Stimulated activated CD4-positive, alpha-beta T cell treated with anti-CD3 and anti-CD28 coated beads, Interleukin-1b, Interleukin-23, amount 100 ng/mL, for 48 hours (primary cell): ENCODE measurements at places on chromosomes 3 and 15.

- DNase-seq = no peak
Measured at GRCh38 chr3:50126287-50127211, 28.6 kb upstream of the SEMA3F start.

DNA sequence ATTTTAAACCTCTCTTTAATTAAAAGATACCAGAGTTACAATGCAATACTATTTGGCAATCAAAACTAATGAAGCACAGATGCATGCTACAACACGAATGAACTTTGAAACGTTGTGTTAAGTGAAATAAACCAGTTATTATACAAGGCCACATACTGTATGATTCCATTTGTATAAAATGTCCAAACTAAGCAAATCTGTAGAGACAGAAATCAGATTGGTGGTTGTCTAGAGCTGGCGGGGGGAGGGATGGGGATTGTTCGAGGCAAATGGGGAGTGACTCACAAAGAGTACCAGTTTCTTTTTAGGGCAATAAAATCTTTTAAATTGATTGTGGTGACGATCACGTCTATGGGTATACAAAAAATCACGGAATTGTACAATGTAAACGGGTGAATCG is 677.0 kb downstream of the NTRK3 start:
- no peak for DNase-seq

DNA sequence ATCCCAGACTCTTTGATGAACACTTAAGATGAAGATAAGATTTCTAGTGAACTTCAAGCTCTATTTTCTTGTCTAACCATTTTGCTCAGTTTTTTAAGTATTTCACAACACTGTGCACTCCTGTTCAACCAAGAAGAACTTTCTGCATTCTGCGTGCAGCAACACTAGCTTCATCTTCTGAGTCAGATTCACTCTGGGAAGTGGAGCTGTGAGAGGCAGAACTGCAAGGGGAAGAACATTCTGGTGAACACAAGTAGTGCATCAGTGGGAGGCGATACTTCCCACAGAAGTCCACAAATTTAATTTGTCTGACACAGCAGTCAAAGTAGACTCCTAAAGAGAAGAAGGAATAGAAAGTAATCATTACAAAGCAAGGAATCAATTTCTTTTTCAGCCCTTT is 18.1 kb downstream of the LRRC58 start:
- DNase-seq = no peak

- DNase-seq = no peak
Measured at GRCh38 chr15:23564821-23565394, 566 bp upstream of the MKRN3 start.

DNA sequence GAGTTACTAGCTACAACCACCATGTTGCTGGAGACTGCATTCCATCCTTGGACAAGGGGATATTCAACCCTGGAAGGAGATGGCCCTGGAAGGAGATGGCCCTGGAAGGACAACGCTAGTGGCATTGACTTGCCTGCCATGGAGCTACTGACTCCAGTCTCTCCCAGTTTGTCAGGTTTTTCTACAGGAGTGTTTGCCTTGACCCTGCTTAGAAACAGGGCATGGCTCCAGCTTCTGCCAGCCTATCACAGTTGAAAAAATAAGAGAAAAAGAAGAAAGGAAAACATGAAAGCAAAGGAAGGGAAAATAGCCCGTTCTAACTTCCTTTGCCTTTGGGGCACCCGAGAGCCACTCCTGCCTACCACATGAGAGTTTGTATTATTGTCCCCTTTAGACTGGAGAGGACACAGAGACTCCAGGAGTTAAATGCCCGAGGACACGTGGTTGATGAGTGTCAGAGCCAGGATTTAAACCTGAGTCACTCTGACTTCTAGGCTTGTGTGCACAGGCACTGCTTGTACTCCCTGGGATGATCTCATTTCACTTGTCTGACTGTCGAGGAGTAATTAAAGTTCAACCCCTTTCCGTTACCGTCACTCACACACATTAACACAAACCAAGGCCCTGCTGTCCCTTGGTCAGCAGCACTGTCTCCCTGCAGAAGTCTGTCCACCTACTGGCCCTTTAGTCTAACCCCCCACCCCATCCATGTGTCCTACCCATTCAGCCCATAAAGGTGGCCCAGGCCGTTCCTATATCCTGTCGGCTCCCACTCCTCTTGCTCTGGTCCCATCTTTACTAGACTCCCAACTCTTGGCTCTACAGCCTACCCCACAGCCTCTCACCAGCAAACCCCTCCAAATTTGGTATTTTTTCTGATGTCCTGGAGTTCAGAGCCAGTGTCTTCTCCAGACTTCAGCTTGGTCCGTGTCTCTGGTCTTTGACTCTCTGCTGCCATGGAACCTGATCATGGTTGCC is 46.1 kb downstream of the C2CD4A start:
- DNase-seq = no peak

DNA sequence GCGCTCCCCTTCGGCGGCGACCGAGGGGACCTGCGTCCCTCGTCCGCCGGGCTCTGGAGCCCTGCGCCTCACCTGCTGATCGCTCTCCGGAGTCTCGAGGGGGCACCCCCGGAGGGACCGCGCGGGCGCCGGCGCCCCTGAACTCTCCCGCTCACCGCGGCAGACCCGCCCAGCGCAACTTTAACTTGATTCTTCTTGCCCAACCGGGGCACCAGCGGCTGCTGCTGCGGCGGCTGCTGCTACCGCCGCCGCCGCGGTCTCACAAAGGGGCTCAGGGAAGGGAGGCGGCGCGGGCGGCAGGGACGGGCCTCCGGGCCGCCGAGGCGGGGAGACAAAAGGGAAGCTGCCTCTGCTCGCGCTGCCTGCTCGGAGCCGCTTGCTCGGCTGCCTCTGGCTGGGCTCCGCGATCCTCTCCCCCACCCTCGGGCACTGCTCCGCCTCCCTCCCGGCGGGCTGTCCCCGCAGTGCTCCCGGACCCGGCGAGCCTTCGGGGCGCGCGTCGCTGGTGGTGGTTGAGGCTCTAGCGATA is at the start of gene PPM1L:
Gene PPM1L, plus strand, starts transcription at position 456 of the 529 bp plus-strand sequence.
- DNase-seq = peak; percentile 50

DNA sequence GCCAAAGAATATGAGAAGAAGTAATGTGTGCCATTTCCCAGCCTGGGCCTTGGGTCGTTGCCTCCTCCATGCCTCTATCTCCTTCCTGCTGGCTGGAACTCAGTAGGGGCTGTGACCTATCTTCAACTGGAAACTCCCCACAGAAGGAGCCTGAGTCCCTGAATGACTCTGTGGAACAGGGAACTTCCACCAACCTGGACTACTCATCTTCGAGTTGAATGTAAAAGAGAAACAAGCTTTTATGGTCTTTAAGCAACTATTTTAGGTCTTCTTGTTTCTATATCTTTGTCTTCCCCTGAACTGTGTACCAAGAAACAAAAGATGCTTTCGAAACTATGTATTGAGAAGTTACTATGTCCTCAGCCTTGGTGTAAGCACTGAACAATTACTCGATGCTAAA is 355.3 kb upstream of the NR2F2 start:
- DNase-seq = no peak

GRCh38 chr3:183981990-183982644 is 35.6 kb downstream of the ABCC5 start:
- DNase-seq = no peak

DNA sequence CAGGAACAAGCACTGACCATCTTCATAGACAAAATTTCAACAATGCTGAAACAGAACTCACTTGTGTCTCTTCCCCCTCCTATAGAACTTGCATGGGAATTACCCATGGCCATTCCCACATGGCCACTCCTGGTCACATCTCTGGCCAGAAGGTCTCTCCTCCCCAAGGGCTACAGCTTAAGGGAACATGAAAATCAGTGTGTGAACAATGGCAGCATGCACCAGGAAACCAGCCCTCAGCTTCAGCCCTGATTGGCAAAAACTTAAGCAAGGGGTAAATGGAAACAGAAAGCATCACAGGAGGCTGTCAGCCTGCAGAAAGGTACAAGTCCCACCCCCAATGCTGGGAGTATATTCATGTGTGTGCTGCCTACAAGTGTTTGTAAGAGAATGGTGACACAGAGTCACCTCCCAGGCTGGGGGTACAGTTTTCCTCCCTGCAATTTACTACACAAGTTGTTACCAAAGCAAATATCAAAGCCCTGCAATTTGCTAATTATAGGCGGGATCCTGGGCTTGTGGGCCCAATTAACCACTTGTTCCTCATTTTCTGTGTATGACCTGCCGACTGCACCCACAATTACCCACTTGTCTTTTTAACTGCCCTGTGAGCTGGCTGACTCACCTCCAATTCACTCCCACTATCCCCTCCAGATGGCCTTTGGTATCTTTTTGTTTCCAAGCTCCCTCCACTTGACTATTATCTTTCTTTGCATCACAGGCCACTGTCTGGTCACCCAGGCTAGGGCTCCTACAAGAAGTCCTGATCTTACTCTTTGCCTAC is 84.4 kb upstream of the HES1 start:
- no peak for DNase-seq

GRCh38 chr3:149634573-149634972 is 23.3 kb downstream of the WWTR1 start:
- no peak for DNase-seq

DNA sequence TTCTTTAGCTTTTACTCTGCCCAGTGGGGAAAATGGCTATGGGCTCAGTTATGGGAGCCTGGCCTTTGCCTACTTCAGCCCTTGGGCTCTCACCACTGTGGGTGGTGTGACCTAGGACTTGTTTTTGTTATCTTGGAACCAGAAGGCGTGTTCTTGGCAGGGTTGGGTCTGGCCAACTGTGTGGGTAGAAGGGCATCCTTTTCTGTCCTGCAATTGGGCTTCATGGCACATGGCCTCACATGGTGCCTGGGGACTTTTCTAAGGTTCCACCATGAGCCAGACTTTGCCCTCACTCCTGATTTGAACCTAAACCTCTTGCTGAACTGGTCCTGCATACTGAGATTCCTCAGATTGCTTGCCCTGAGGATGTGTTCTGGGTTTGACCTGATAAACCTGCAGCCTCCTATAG is 1.7 kb downstream of the GLYCTK start:
- DNase-seq = no peak
